ENCODE measurements at places on chromosomes 3 and 15.

GRCh38 chr15:59329570-59330350 is 42.9 kb downstream of the MYO1E start:
- no peak for DNase-seq

DNA sequence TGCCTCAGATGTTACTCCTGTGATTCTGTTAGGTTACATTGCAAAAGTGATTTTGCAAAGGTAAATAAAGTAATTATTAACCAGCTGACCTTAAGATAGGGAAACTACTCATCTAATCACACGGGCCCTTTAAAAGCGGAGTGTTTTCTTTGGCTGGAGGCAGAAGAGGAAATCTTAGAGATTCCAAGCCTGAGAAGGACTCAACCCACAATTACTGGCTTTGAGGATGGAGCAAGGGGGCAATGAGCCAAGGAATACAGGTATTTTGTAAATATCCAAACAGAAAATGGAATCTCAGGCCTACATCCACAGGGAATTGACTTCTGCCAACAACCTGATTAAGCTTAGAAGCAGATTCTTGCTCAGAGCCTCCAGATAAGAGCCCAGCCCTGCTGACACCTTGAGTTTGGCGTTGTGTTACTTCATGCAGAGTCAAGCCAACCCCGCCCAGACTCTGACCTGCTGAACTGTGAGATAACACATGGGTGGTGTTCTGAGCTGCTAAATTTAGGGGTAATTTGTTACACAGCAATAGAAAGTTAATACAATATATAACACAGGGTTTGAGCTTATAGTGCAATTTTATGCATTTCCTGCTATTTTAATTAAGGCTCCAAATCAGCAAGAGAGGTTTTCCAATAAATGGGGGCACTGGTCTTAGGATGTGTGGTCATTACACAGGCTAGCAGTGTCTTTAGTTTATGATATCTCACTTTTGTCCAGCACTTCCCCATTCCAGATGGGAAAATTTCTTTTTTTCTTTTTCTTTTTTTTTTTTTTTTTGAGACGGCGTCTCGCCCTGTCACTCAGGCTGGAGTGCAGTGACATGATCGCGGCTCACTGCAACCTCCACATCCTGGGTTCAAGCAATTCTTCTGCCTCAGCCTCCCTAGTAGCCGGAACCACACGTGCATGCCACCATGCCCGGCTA is 19.5 kb downstream of the NFKBIZ start:
- DNase-seq: no peak

GRCh38 chr15:64667736-64668161 is 107.6 kb downstream of the RBPMS2 start:
- DNase-seq: no peak

DNA sequence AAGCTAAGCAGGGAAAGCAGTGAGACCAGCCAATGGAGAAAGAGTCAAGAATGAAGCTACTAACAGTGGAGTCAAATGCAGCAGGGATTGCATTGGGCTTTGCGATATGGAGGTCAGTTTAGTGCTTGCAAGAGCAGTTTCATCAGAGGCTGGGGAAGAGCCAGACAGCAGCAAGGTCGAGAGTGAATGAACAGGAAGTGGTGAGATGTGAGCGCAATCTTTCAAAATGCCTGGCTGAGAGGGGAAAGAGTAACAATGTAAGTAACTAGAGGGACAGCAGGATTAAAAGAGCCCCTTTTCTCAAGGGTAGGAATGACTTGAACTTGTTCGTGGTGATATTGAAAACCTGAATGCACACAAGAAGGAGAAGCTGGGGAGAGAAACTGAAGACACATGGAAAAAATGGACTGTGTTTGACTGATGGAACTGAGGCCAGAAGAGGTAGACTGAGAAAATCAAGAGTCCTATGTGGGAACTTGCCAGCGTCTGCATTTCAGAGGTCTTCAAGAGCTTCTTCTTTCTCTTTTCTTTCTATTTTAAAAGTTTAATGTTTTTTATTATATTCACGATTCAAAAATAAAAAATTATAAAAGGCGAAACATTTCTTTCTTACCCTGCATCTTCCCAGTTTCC is 30.6 kb upstream of the GPR160 start:
- DNase-seq: no peak

GRCh38 chr3:63862804-63863149 is 828 bp downstream of the THOC7 start:
- DNase-seq: no peak

- DNase-seq: no peak
Measured at GRCh38 chr3:110419601-110420000, 652.0 kb upstream of the NECTIN3 start.

GRCh38 chr15:63435204-63435820 is 53.7 kb upstream of the CA12 start:
- no peak for DNase-seq

GRCh38 chr15:64288577-64288976 is 67.4 kb downstream of the CSNK1G1 start:
- no peak for DNase-seq

DNA sequence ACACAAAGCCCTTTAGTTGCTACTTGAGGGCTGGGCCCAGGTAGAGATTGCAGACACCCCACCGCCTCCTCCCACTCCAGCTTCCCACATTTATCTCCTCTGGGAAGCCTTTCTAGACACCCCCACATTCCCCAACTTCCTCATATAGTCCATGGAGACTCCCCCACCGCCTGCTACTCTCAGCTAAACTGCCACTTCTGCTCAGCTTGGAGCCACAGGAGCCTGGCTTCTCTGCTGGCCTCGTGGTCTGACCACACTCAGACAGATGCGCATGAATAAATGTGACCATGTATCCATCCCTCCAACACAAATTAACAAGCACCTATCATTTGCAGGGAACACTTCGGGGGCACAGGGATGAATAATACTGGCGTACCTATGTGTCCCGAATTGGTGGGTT is 10.5 kb upstream of the ACSBG1 start:
- no peak for DNase-seq

DNA sequence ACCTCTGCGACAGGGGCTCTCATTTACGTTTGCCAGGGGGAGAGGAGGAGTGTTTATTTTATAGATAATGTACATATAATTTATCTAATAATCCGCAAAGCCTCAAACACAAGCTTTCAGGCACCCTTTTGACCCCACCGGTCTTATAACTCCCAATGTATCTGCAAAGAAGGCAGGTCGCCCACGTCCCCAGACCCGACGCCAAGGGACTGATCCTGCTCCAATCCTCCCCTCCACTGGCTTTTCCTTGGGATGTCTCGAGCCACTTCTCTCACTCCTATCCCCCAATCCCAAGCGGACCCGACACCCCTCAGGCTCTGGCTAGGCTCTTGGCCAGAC is 452 bp downstream of the DCP1A start:
- DNase-seq: no peak

GRCh38 chr3:125594581-125595011 is 701 bp downstream of the OSBPL11 start:
- no peak for DNase-seq

DNA sequence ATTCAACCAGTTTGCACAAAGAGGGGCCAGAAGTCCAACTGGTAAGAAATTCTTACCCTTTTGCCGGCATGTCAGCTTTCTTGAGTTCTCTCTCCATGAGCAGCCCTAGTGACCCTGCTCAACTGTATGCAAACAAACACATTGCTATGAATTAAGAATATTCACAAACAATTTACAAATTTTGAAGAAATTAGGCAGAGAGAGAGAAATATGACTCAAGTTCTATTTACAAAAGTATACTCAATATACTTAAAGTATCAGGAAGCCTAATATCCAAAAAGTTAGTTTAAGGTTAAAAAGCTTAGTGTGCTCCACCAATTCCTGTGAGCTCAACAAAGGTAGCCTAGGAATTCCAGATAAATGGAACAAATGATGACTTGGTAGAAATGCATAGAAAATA is 3.5 kb upstream of the EHHADH start:
- DNase-seq: no peak

- DNase-seq: no peak
Measured at GRCh38 chr3:158169091-158169491, 59.2 kb downstream of the RSRC1 start.

- DNase-seq: no peak
Measured at GRCh38 chr15:71400294-71400693, 285.0 kb downstream of the THSD4 start.

Measured in activated CD8-positive, alpha-beta memory T cell treated with anti-CD3 and anti-CD28 coated beads for 1 hour (primary cell).